GM12865 (cell line): ENCODE measurements at places on chromosomes 11 and 22.
A peak's percentile ranks its signal among the peaks of the same experiment; 100 is the strongest.

DNA sequence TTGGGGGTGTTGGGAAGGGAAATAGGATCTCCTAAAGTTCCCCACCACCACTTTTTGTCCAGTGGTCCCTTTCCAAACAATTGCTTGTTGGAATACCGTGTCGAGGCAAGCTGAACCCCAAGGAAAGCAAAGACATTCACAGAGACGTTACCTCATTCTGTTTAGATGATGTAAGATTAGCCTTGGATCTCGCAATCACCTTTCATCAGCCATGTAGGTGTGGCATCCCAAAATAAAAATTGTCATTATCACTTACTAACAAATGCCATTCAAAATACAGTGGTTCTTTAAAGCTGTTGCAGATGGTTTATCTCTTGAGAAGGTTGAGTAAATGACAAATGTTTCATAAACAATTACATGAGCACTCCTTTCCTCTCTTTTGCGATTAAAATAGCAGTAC is 86.5 kb upstream of the SLC25A18 start:
- DNase-seq = no peak

GRCh38 chr11:8661001-8661795 is 21.3 kb downstream of the TRIM66 start:
- no peak for DNase-seq

DNA sequence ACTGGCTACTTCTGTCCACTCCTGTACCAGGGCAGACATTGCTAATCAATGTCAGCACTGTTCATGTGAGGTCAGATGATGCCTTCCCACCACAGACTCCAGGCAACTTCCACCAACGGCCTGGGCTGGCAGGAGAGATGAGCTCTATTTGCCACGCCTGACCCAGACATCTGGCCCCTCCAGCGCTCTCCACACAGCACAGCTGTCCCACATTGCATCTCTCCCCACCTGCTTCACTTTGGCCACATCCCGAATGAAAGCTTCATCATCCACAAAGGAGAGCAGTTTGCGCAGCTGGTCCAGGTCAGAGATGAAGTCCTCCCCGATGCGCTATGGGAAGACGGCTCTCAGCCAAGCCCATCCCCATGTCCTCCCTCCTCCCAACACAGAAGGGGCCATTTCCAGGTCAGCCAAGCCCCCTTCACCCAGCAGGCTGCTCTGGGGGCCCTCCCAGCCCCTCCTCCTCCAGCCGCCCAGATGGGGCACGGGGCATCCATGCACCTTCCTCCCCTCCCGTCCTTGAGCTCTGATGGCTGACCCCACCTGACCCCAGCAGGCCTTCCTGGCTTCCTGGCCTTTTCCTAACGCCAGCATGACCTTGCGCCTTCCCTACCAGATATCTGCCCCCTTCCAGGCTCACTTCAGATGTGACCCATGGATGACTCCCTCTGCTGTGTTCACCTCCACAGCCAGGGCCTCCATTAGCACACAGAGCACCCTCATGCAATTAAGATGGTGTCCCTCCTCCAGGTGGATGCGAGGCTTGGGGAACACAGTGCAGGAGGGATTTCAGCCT is 7.4 kb downstream of the PYGM start:
- no peak for DNase-seq

- DNase-seq = no peak
Observed at GRCh38 chr11:75350743-75351540, 519 bp downstream of the ARRB1 start.

- DNase-seq = peak; percentile 25
Observed at GRCh38 chr11:31641477-31642062, 132.0 kb downstream of the ELP4 start.

DNA sequence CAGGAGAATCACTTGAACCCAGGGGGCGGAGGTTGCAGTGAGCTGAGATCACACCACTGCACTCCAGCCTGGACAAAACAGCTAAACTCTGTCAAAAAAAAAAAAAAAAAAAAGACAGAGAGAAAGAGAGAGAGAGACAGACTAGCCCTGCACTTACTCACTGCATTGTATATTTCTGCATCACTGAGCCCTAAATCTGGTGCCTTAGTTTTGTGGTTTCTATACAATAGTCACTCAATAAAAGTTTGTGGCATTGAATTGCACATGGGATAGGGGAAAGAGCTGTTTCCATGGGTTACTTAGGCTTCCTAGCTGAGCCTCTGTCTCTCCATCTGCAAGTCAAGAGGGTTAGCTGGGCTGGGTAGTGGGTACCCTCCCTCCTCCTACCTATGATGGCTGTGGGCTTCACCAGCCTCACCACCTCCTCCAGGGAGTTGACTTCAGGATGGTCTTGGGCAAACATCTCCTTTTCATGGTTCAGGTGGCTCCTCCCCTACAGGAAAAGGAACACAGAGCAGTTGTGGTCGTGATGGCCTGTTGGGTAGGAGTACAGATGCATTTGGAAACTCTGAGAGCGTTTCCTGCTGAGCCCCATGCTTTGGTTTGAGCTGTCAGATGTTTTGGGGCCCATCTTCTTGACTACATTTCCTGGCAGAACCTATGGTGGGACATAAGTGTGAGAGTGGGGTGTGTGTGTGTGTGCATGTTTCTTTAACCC is 73.2 kb downstream of the CCDC81 start:
- peak; percentile 20 for DNase-seq
